ENCODE measurements at places on chromosomes 6 and 20.

GRCh38 chr6:3745566-3746118 lies 5.9 kb downstream of the PXDC1 start:
- no peak for DNase-seq

DNA sequence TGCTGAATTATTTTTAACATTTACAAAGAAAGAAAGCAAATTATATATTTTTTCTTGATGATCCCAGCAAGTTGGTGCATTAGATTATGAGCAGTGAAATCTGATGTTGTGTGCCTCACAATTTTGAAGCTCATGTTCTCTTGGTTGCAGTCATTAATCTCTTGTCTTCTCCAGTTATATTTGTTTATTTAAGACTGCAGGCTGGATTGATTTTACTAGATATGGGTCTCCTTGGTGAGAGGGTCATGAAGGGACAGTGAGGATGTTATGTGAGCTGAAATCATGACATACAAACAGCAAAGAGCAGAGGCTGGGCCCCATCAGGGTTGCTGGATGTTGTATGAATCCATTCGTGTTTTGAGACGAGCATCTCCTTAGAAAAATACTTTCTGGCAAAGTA lies 64.2 kb upstream of the AKIRIN2 start:
- DNase-seq = no peak

DNA sequence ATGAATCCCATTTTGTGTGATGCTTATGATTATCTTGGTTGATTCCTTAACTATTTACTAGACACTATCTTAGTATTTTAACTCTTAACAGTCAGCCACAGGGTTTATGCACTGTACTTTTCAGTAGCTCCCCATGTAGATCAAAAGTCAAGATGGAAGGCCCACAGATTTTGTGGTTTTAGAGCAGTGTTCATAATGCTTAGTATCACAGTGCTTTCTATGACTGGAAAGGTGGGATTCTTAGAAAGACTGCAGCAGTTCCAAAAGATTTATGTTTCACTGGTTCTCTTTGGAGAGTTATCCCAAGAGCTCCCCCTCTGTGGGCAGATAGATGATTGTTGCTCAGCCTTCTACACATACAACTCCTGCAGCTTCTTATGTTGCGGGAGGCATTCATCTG lies 34.5 kb downstream of the ANKRD6 start:
- DNase-seq = no peak

- DNase-seq = no peak
These were observed 2.9 kb upstream of the IER3 start for GRCh38 chr6:30747300-30747687.

DNA sequence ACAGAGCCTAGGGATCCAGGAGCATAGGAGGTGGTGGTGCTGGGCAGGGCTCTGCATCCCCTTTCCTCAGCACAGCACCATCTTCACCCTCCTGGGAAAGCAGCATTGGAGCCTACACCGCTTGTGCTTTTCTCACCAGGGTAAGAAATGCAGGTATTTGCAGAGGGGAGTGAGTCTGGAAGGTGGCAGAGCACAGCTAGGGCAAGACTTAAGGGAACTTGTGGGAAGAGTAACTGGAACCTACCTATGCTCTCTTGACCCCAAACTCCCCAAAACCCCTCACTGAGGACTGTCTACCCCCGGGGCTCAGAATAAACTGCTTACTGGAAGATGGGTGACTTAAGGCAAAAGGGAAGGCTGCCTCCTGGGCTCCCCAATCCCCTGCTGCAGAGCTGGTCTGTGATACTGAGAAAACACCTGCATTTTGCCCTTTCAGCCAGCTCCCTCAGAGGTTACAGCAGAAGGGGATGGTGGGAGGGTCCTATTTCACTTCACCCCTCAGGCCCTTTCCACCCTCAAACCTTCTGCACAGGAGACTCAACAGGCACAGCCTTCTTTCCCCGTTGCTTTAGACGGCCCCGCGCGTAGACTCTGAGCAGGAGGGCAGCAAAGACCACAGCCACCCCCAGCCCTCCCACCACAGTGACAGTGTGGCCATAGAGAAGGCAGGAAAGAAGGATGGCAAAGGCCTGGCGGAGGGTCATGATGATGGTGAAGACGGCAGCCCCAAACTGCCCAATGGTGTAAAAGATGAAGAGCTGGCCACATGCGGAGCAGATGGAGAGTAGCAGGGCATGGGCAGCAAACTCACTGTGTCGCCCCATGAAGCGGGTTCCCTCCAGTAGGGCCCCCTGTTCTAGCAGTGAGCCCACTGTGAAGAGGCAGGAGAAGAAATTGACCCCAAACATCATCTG lies 2.9 kb downstream of the SLC35B2 start:
- DNase-seq = no peak

GRCh38 chr6:75735491-75736186 lies 13.4 kb upstream of the MYO6 start:
- no peak for DNase-seq

DNA sequence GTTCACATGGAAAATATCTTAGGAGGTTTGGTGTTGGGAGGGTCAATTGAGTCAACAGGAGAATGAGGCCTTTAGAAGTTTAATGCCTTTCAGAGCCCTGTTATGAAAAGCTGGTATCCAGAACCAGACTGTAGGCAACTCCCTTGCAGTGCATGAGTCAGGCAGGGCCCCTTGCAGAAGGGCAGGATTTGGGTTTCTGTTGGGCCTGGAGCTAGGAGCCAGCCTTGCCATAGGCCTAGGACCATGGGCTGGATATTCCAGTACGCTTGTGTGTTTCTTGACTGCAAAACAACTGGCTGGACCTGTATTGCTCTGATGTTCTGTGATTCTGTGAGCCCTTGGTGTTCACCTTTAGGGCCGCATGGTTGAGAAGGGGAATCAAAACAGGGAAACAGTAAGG lies 350.9 kb upstream of the PRND start:
- no peak for DNase-seq

DNA sequence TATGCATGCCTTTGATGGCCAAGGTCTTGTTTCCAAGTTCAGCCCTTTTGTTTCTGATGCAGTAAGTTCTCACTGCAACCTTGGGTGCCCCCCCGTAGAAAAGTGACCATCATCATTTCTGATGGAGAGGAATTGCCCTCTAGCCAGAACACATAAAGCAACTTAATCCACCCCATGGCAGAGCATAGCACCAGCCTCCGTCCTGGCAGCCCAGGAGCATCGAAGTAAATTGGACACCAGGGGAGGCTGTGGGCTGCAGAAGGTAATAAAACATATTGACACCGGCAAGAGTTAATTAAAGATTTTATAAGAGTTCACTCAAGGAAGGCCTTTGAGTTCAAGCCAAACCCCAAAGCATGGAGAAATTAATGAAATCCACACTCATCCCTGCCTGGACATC lies 39.2 kb upstream of the CST7 start:
- no peak for DNase-seq

- peak; percentile 26 for DNase-seq
These were observed 49.9 kb downstream of the BMP5 start for GRCh38 chr6:55825402-55826051.

DNA sequence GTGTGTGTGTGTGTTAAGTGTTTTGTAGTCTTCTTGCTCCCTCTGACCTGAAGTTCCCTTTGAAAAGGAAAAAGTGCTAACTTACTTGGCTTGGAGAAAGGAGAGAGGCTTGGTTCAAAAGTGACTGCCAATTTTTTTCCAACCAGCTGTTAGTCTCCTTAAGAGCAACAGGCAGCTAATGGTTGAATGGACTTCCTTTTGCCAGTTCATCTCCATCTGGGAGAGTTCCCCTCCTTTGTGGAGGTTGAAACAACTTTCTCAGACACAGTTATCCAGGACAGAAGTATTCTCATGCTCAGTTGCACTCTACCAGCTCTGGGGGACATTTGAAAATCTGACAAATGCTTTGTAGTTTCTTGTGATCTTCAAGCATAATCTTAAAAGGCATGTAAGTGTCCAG lies 4.5 kb downstream of the RIPOR2 start:
- DNase-seq = peak; percentile 79

DNA sequence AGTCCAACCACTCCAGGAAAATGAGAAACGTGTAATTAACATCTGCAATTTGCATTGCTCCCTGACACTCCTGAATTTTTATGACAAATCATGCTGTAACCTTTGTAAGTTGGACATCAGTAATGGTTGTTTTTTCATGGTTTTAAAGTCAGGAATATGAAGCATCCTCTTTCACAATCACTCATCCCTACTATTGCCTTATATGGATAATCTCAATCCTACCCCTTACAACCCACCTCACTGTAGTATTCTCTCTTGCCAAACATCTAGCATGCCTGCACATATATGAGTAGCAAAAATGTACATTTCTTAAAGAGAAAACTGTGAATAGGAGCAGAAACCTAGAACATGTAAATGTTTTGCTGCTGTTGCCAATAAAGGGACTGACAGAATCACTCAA lies 729.5 kb downstream of the KIF16B start:
- no peak for DNase-seq

DNA sequence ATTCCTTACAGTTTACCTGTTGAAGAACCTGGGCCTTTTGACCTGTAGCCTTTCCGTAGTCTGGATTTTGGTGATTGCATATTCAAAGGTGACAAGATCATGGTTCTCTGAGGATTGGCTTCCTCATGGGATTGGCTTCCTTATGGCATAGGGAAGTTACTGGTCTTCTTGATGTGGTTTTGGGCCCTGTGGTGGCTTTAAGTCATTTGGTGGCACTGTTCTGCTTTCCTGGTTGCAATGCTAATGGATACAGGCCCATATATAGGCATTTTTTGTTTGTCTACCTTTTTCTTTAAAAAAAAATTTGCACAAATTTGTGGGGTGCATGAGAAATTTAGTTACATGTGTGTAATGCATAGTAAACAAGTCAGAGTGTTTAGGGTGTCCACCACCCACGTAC lies 185.7 kb downstream of the CDKAL1 start:
- no peak for DNase-seq

DNA sequence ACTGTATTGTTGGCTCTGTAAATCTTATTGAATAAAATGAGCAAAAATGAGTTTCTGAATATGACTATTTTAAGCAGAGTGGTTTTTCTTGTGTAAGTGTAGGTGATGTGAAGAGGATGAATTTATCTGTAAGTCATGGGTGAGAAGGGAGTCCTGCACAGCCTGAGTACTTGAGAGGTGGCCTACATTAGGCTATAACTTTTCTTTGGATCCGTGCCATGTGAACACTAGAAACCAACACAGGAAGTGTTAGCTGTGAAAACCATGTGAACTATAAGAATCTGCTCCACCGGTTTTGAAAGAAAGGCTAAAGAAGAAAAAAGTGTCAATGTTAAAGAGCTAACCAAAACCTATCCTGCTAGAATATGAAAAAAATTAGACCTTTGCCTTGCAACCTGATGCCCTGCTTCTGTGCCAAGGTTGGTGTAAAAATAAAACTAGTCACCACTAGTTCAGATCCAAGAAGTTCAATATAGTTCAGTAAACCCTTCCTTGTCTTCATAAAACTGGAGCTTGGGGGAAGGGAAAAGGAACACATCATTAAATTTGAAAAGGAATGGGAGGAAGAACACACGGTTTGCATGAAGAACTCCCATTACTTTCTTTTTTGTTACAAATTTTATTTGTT lies 21.3 kb downstream of the PLCB1 start:
- peak; percentile 38 for DNase-seq

DNA sequence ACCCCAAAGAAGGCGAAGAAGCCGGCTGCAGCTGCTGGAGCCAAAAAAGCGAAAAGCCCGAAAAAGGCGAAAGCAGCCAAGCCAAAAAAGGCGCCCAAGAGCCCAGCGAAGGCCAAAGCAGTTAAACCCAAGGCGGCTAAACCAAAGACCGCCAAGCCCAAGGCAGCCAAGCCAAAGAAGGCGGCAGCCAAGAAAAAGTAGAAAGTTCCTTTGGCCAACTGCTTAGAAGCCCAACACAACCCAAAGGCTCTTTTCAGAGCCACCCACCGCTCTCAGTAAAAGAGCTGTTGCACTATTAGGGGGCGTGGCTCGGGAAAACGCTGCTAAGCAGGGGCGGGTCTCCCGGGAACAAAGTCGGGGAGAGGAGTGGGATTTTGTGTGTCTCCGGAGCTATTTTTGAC lies 69.6 kb downstream of the HFE start:
- DNase-seq = no peak

DNA sequence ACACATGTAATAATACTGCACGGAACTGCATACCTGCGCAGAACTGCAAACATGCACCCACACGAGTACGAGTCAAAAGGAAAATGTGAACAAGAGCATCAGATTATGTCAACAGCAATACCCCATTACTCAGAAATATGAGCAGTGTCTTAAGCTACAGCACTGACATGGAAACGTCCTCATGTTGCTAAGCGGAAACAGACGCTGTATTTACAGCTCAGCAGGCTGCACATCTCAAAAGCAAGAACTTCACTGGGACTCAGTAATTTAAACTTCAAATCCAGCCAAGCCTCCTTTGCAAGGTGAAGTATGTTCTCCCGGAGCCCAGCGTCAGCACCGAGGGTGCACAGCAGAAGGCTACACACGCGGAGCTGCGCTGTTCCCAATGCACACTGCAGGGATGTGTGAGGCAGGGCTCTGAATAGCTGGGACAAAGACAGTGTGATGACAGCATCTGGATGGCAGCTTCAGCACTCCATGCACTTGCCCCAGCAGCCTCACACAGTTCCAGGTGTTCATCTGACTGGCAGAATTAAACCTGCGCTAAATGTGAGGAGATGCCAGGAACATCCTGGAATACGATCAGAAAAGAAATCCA lies 202.8 kb downstream of the WDR27 start:
- peak; percentile 18 for DNase-seq

DNA sequence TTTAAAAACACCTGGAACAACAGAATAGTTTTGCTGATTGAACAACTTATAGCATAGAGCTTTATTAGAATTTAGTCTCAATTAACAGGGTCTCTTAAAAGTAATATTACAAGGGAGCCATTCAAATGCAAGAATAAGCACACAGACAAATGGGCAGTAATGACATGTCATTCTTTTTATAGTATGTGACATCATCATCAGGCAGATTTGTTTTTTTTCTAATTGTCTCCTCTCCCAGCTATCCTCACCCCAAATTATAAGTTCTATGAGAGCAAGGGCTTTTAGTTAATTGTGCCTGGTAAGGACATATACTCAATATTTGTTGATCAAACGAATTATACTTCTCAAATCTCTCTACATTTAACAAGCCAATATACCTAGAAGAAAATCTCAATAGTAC lies 11.0 kb downstream of the PGM3 start:
- DNase-seq = no peak

DNA sequence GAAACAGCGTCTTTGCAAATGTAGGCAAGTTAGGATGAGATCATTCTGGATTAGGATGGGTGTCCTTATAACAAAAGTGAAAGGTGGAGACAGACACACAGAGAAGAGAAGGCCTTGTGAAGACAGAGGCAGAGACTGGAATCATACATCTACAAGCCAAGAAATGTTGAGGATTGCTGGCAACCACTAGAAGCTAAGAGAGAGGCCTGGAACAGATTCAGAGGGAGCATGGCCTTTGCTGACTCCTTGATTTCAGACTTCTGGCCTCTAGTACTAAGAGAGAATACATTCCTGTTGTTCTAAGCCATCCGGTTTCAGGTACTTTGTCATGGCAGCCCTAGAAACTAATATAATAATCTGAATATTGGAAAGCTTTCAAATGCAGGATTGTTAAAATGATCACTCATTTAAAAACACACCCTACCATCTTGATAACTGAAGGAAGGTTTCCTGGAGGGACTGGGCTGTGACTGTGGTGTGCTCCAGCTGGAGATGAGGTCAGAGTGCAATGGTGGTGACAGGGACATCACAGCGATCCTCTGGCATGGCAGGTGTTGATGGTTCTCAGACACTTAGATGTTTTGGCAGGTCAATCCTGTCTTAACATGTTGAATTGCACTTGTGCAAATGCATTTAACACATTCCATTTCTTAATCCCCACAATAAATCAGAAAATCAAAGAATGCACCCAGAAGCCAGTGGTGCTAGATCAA lies 25.1 kb downstream of the CD83 start:
- peak; percentile 42 for DNase-seq

Measured in tongue (tissue), 3 donors.